ENCODE measurements at places on chromosomes 5 and 9.

- no peak for DNase-seq
Measured at GRCh38 chr9:28209130-28209529, 635.8 kb upstream of the C9orf72 start.

DNA sequence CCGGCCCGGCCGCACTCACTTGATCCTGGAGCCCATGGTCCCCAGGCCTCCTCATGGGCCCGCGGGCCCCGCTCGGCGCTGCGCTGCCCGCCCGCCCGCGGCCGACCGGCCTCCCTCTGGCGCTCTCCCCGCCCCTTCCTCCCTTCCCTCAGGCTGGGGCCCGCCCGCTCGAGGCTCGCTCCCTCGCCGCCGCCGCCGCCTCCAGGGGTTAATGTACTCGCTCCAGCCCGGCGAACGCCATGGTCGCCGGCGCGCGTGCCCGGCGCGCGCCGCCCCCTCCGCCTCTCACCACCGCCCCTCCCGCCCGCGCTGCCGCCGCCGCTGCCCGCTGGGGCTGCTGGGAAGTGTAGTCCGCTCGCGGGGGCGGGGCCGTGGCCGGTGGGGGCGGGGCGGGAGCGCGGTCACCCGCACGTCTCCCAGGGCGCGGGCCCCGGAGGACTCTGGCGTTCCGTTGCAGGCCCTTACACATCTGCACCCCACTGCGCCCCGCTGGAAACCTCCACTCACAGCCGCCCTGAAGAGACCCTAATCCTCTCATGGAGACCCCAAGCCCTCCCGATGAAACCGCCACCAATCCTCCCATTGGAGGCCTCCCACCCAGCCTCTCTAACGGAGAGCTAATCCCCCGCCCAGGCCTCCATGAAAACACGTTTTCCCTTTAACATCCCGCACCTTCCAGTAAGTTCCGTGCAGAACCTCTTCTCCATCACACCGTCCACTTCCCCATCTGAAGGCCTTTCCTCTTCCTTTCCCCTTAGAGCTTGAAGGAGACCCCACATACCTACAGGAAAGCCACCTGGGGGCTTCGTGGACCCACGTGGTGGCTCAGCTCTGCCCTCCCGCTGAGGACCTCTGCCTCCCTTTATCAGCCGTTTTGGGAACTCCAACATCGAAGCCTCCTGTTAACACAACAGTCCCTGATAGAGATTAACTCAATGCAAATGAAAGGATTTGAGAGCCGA is at the start of gene DENND1A:
Gene DENND1A (minus strand): TSS at position 257 of the 962 bp plus-strand sequence. CDS start 221 bp downstream, at position 36.
- peak; percentile 97 for DNase-seq

DNA sequence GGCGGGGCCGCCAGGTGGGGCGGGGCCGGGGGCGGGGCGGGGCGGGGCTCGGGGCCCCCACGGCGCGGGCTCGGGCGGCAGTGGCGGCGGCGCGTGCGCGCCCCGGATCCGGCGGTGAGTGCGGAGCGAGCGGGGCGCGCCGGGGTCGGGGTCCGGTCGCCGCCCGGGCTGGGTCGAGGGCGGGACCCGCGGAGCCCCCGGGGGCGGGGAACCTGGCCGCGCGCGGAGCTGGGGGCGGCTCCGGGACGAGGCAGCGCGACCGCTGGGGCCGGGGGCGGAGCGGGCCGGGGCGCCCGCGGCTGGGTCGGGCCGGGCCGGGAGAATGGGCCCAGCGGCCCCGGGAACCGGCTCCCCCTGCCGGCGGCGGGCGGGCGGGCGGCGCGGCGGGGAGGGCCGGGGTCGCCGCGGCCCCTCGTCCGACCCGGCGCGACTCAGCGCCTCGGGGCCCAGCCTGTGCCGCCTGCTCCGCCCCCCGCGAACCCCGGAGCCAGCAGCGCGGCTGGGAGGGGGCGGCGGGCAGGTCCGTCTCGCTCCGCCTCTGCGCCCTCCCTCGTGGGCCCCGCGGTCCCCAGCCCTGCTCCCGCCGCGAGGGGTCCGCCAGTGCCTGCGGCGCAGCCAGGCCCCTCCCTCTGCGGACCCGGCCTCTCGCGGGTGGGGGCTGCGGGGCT is 3.1 kb downstream of the EGFL7 start:
- DNase-seq: peak; percentile 87

GRCh38 chr5:101686536-101687157 is 609.4 kb downstream of the SLCO4C1 start:
- no peak for DNase-seq

- DNase-seq: peak; percentile 83
Measured at GRCh38 chr9:93575796-93576257, 557 bp upstream of the PHF2 start.

GRCh38 chr5:41270423-41271251 is 57.3 kb upstream of the C6 start:
- peak; percentile 25 for DNase-seq

DNA sequence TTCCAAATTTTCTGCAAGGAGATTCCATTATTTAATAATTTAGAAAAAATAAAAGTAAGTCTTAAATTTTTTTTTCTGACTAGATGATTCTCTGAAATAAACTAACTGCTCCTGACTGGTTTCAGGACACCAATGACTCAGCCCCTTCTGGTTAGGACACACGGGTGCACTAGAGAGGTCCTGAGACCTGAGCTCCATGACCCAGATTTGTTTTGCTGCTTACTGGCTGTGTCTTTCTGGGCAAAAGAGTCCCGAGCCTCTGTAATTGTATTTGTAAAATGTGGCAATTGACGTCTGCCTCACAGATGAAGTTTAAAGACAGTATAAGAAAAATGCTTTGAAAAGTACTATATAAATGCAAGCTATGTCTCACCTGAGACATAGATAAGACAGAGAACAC is 89.1 kb downstream of the SLC24A2 start:
- DNase-seq: no peak
